NCI-H2029 (cell line): ENCODE measurements at places on chromosomes 2 and 18.

GRCh38 chr2:178700136-178700535 is 107.1 kb downstream of the TTN start:
- no peak for DNase-seq

DNA sequence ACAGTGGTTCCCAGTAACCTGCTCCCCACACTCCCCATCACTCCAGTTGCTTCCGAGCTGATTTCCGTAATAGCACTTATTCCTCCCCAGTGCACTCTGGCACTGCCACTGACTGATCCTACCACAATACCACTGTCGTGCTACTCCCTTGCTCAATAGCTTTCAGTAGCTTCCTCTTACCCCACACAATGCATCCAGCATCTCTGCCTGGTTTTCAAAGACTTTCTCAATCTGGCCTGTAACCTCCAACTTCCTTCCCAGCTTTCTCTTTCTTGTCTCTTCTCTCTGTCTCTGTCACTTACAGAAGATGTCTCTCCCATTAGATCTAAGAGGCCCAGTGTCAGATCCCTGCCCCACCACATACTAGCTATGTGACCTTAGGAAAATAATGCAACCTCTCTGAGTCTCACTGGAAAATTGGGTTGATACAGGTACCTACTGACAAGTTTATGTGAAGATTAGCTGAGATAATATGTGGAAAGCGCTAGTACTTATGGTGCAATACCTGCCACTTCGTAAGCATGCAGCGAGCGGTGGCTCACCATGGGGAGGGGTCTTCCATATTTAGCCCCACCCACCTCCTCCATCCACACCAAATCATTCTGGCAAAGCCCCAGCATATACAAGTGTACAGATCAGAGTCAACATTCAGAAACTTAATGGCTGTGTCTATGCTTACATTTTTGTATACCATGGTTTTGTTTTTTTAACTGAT is 36.7 kb downstream of the SFXN5 start:
- DNase-seq, result no peak

- DNase-seq, result no peak
These were observed 621 bp upstream of the KCNS3 start for GRCh38 chr2:17877811-17878280.

DNA sequence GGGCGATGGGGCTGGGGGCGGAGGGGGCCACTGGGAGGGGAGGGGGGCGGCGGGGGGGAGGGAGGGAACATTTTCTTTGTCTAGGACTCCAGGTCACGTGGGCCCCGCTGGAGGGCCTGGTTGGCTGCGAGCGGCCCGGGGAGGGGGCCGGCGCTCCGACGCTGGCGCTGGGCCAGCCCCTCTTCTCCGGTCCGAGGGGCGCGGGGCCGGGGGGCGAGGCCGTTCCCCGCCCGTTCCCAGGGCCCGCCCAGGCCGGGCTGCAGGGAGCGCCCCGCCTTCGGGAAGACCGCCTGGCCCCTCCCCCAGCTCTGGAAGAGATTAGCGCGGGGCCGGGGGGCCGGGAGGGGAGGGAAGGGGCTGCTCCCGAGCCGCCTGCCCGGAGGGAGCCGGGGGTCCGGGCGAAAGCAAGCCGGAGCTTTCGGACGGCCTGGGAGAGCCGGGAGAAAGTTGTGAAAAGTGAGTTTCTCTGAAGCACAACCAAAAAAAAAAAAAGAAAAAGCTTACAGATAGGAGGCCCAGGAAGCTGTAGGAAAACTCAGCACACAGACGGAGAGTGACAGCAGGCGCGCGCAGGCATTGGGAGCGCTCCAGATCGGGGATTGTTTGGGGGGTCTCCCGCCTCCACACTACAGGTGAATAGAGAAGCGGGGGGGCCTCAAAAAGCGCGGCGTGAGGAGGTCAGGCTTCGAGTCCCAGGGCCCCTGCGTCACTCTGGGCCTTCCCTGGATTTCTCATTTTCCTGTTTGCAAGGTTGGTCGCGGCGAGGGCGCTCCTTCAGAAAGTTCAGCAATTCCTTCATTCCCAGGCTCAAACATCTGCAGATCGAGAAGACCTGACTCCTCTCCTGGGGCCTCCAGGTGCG is 84.1 kb upstream of the POMC start:
- DNase-seq, result peak; percentile 39

DNA sequence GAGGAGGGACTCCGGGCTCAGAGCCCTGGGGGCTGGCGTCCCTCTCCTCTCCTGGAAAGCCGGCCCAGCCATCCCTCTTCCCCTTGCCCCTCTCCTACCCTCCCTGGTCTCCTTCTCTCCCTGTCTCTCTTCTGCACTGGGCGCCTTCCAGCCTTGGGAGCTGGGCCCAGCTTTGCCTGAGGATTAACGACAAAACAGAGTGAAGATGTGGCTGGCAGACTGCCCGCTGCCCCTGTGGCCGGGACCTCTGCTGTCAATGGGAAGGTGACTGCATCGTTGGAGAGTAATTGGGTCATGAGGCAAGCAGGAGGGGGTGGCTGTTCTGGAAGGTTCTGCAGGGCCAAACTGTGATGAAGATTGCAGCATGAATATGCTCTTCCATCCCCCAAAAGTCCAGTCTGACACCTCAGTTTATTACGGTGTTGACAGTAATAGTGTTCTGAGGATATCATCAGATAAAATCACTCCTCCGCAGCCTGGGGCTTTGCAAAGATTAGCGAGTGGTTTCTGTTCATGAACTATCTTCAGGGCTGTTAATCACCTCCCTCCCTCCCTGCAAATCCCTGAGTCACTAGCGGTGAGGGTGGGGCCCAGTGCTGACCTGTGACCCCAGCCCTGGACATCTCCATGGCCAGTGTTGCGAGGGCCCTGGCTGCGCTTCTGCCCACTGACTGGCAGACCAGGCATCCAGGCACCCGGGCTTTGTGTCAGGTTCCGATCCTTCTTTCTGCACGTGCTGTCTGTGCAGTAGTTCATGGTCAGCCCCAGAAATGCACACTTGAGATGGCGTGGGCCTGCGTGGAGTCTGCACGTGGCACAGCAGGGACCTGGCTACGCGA is 23.0 kb downstream of the RTP5 start:
- DNase-seq, result peak; percentile 34

DNA sequence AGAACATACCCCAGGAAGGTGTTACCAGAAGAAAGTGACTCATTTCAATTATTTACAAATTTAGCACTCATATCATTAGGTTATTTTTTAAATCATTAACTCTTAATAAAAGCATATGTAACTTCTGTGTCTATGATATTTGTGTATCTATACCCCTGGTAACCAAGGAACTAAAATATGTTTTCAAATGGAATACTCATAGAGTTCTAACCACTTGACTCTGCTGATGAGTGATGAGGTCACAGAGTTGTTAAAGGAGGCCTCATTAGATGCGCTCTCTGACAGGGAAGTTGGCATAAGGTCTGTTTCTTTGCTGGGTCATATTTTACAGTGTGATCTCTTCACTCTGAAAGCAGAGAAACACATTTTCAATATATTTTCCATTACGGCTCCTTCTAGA is 73.4 kb downstream of the CCDC150 start:
- DNase-seq, result no peak

- no peak for DNase-seq
These were observed 17.4 kb downstream of the TTC39C start for GRCh38 chr18:24031916-24032315.

- DNase-seq, result no peak
These were observed 26.4 kb upstream of the NRP2 start for GRCh38 chr2:205655779-205656456.

DNA sequence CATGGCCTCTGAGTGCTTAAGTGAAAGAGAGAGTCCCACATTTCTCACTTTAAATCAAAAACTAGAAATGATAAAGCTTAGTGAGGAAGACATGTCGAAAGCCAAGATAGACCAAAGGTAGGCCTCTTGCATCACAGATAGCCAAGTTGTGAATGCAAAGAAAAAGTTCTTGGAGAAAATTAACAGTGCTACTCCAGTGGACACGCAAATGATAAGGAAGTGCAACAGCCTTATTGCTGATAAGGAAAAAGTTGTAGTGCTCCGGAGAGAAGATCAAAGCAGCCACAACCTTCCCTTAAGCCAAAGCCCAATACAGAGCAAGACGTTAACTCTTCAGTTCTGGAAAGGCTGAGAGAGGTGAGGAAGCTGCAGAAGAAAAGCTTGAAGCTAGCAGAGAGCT is 32.1 kb downstream of the PSMD1 start:
- DNase-seq, result no peak

DNA sequence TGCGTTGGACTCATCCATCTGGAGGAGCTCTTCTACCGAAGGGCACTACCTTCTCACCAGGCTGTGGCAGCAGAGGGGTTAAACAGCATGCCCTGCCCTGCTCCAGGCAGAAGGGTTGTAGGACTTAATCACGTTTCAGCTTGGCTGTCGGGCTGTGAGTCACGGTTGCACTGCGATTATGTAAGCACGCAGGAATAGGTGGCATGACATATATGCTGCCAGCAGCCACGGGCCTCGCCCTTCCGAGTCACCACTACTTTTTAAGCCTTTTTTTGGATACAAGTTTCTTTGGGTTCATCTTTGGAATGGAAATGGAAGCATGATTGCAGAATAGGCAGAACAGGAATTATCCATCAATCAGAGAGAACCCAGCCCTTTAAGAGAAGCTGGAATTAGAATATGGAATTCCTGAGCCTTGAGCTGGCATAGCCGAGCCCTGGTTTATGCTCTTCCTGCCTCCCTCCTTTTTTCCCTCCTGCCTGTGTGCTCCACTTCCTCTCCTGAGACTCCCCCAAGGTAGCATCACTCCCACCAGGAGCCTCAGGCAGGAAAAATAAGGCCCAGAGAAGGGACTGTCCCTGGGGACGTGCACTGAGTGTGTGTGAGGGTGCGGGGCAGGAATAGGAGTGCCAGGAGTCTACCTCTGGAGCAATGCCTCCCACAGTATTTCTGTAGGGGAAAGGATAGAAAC is 86.8 kb downstream of the SEMA4F start:
- DNase-seq, result no peak

- DNase-seq, result peak; percentile 85
These were observed 821 bp downstream of the TYMS start for GRCh38 chr18:658001-658946.

DNA sequence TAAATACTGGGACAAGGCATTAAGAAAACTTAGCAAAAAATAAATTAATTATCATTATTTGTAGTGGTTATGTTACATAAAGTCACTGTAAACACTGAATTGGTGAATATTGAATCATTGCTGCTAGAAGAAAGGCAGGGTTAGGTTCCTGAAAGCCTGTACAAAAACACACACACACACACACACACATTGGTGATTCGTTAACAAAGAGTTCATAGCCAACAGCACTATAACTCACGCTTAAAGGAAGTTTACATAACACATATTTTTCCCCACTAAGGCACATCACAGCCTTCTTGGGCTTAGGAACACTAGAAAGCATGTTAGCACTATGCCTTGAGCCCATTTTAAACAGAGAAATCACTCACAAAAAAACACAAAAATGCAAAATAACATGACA is 690.0 kb upstream of the PIK3C3 start:
- DNase-seq, result no peak

- no peak for DNase-seq
These were observed 146.7 kb upstream of the MYO3B start for GRCh38 chr2:170031288-170031687.

DNA sequence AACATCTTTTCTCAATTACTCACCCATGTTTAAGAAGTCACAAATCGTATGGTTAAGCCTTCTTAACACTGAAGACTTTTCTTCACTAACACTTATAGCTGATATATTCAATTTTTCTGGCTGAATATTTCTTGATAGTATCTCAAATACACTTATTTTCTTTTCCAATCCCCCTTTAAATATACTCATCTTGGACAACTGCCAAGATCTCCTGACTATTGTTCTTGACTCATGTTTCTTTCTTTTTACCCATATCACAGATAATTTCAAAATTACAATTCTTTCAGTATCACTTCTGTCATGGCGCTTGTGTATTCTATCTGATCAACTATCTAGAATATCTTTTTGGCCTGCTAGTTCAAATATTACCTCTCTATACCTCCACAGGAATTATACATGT is 954.3 kb upstream of the ACVR2A start:
- no peak for DNase-seq

- no peak for DNase-seq
These were observed 43.5 kb downstream of the BMP10 start for GRCh38 chr2:68827666-68828065.

GRCh38 chr18:35005963-35006577 is 35.1 kb upstream of the MAPRE2 start:
- DNase-seq, result peak; percentile 25

DNA sequence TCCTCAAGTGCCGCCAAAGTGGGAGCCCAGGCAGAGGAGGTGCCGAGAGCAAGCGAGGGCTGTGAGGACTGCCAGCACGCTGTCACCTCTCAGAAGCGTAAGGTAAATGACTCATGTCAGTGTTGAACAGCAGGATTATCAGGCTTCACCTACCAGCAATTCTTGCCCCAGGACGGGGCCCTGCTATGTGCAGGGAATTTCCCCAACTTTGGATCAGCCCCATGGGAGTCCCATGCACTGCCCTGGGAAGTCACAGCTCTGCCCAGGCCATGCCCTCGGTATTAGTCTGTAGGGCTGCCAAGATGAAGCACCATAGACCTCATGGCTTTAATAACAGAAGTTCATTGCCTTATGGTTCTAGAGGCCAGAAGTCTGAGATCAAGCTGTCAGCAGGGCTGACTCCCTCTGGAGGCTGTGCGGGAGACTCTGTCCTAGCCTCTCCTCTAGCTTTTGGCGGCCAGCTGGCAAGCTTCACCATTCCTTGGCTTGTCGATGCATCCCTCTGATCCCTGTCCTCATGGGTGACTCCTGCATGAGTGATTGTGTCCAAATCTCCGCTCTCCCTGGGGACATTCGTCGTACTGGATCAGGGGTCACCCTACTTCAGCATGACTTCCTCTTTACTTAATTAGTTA is 55.9 kb downstream of the TRPM8 start:
- DNase-seq, result no peak

GRCh38 chr18:74078257-74078656 is 69.4 kb downstream of the FBXO15 start:
- DNase-seq, result no peak

GRCh38 chr2:86557836-86558235 is 5.4 kb downstream of the CHMP3 start:
- no peak for DNase-seq

- DNase-seq, result no peak
These were observed 4.8 kb downstream of the RNPEPL1 start for GRCh38 chr2:240573071-240573515.

DNA sequence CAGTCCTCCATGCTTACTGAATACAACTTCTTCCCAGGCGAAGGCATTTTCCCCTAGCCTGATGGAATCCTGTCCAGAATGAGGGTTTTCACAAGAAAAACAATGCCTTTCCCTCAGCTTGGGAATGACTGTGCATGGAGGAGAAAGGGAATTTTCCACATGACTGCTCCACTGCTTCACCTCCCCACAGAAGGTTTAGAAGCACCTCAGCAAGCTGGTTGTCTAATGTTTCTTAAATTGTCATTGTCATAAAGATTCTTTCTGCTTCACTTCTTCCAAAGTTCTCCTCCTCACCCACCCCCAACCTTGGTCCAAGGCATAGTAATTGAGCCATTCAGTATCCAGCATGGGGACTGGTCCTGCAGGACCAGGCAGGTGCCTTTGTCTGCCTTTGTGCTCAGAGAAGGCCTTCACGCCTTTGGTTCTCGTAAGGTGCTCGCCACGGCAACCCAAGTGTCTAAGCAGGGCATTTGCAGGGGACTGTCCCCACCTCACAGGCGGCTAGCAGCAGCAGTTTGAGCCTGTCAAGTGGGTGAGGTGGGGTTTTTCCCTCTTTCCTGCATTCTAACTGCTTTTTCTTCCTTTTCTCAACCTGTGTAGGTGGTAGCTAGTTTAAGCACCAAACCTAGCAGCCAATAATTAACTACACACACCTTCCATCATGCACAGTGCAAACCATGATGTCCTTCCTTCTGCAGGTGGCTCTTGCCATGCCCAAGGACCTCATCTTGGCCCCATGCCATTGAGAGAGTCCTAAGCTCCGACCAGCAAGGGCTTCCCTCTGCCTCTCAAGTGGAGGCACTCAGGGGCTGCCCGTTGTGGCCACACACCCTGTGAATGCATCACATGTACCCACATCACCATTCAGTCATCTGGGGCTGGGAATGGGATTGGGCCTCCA is 65.7 kb upstream of the BCL2L11 start:
- DNase-seq, result peak; percentile 48
